ENCODE measurements at places on chromosomes 1 and 21.

DNA sequence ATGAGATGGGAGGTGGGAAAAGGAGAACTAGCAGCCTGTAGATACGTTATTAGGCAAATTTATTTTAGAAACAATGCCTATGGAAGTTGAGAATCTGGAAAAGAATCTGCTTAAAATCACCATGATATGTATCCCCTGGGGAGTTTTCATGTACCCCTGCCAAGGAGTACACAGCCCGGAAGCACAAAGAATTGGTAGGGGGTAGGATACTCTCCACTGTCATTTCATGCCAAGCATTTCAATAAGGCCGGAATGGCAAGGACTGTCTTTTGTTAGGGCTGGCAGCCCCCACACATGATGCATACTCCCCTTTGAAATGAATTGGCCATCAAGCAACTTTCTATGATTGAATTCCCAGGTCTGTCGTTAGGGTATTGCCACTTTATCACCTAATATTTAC, 111.5 kb upstream of the APP start:
- DNase-seq = no peak

- no peak for DNase-seq
Observed at GRCh38 chr1:212950243-212951125, at the start of gene VASH2. TSS of gene VASH2 (plus strand) at chr1:212950541. CDS start at chr1:212951543, 1,002 bp downstream.

GRCh38 chr1:182385885-182386853, 5.4 kb downstream of the GLUL start:
- DNase-seq = no peak

GRCh38 chr1:158809256-158809655, 21.9 kb upstream of the MNDA start:
- DNase-seq = no peak

- no peak for DNase-seq
Observed at GRCh38 chr1:198253668-198254067, 96.9 kb downstream of the NEK7 start.

GRCh38 chr21:38938343-38938742, 132.6 kb downstream of the ETS2 start:
- DNase-seq = no peak

DNA sequence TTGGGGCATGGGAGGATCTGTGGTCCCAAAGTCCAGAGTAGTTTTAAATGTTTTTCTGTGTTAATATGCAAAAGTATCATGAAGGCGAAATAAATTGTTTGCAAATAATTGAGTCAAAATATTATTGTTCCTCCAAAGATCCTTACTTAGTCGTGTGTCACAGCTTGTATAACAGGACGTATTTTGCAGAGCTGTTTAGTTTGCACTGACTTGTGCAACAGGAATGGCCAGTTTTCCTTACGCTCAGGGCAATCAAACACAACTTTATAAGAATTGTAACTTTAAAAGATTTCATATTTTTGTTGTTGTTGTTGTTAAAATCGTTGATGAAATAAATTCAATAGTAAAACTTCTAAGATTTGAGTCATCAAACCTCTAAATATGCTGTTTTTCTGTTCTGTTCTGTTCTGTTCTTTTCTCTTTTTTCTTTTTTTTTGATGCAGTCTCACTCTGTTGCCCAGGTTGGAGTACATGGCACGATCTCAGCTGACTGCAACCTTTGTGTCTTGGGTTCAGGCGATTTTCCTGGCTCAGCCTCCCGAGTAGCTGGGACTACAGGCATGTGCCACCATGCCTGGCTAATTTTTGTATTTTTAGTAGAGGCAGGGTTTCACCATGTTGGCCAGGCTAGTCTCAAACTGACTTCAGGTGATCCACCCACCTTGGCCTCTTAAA, 60.6 kb downstream of the UCK2 start:
- no peak for DNase-seq

- no peak for DNase-seq
Observed at GRCh38 chr1:151054971-151055547, 4.4 kb downstream of the CDC42SE1 start.

DNA sequence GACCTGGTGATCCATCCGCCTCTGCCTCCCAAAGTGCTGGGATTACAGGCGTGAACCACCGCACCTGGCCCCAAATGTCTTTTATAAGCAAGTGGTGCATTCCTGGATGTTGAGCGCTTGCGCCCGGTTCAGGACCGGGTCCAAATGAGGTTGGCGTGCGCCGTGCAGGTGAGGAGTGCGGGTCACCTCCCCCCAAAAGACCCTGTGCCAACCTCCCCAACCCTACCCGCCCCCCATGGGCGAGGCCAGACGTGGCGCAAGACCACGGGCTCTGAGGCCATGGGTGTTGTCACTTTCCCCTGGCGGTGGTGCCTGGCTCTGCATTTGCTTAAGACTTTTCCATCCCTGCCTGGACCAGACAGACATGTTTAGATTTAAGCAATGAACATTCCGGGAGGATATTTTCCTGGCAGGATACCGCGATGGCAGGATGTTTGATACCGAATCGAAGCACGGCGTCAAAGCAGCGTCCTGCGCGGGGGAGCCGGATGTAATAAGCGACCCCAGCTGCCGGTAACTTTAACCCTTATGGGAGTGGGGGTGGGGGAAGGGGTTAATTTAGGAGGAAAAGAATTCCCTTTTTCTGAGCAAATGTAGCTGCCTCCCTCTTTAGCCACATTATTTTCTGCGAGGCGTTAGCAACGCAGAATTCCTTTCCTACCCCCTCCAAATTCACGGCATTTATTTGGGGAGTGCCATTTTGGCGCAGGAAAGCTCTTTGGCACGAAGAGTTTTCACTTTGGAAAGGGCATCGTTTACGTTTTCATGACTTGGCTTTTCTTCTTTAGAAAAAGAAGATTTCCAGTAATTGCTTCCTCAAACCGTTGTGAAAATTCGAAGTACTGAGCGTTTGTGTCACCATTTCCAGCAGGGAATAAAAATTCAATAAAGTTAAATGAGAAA, 27.8 kb upstream of the RNF187 start:
- no peak for DNase-seq

GRCh38 chr1:10171105-10171767, 39.1 kb upstream of the KIF1B start:
- no peak for DNase-seq

- DNase-seq = no peak
Observed at GRCh38 chr1:27135541-27136235, 19.2 kb downstream of the SLC9A1 start.

DNA sequence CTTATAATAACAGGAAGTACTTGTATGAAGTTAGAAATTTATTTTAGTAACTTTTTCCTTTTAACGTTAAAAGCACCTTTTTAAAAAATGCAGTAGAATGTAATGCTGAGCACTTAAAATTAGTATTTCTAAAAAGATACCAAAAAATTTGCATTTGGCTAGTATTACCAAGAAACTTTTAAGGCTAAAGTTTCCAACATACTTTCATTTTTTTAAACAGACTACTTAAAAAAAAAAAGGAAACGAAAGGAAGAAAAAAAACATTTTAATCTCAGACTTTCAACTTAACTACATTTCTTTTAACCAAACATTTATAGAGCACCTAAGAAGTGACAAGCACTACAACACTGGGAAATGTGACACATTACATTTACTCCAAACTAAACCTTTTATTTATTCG, 2.8 kb downstream of the ARID4B start:
- no peak for DNase-seq

DNA sequence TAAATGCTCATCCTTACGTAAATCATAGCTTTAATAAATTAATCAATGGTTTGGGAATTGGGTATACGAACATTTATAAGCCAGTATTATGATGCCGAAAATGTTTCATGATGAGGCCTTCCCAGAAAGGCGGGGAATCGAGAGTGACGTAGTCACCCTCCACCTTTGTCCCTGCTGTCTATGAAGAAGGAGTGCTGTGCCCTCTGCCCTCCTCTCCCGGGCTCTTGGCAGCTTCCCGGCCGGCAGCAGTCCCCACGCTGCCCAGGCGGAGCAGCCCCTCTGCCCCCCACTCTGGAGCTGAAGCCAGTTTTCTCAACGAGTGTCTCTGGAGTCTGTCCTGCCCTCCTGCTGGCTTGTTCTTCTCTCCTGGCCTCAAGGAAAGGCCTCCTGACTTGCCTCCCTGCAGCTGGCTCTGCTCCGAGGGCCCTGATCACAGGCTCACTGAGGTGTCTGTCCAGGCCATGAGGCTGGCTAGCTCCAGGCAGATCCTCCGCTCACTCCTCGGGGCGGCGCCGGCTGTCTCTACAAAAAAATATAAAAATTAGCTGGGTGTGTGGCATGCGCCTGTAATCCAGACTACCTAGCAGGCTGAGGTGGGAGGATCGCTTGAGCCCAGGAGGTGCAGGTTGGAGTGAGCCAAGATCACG, 150.7 kb upstream of the COL6A1 start:
- DNase-seq = no peak

GRCh38 chr21:23939369-23940065, 1667.8 kb downstream of the MRPL39 start:
- DNase-seq = no peak

GRCh38 chr1:164926107-164926506, 367.1 kb downstream of the PBX1 start:
- DNase-seq = no peak

DNA sequence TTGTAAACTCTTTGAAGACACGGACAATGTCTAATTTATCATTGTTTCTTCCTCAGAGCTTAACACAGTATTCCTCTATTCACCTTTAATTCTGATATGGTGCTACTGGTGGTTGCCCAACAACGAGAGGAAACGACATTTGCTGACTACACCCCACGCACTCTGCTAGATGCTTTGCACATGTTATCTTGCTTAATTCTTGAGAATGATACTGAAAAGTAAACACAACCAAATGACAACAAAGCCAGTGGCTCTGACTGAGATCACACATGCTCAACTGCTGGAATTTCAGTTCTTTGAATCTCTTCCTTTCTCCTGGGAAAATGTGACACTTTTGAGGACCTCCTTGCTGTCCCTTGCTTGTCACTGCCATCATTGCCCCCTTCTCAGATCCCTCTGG, 37.2 kb upstream of the DDAH1 start:
- DNase-seq = no peak

DNA sequence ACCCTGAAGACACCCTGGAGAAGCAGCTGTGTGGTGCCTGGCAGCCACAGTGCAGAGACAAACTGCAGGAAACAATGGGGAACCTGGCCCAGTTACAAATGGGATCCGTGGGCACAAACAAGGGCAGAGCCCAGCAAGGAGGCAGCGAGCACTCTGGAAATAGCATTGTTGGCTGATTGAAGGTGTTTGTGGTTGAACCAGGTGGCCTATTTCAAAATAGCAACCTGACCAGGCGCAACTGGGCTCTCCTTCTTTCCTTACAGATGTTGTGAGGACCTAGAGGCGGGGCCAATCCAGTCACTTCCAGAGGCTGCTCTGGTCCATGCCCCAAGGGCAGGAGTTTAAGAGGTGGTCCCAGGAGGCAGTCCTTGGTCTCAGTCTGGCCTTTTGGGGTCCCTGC, 21.7 kb upstream of the ZBTB21 start:
- DNase-seq = no peak

DNA sequence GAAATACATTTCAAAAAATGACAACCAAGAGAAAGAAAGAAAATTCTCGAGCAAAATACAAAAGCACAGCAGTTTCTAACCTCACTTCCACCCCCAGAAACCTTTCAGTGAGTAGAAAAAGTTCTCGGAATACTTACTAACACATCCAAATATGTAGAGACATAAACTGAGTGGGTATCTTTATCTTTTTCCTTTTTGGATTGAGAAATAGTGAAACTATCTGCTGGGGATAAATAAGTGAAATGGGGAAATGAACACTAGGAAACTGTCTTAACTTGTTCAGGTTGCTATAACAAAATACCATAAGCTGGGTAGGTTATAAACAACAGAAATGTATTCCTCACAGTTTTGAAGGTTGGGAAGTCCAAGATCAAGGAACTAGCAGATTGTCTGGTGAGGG, 72.0 kb downstream of the VCAM1 start:
- no peak for DNase-seq

DNA sequence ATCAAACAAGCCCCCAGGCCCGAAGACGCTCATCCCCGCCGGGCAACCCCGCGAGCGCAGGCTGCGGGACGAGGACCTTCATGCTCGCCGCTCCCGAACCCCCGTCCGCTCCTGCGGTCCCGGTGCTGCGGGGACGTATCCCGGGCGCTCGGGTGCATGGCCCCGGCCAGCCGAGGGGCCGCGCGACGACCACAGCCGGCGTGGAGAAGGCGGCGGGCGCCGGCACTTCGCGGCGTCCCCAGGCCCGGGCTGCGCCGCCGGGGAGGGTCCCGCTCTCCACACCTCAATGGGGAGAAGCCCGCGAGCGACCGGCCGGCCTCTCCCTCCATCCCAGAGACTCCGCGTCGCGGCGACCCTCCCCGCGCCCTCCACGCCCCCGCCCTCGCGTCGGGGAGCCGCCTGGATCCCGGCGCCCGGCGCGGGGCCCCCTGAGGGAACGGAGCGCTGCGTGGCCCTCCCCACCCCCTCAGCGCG, 401 bp downstream of the ERRFI1 start:
- DNase-seq = no peak

DNA sequence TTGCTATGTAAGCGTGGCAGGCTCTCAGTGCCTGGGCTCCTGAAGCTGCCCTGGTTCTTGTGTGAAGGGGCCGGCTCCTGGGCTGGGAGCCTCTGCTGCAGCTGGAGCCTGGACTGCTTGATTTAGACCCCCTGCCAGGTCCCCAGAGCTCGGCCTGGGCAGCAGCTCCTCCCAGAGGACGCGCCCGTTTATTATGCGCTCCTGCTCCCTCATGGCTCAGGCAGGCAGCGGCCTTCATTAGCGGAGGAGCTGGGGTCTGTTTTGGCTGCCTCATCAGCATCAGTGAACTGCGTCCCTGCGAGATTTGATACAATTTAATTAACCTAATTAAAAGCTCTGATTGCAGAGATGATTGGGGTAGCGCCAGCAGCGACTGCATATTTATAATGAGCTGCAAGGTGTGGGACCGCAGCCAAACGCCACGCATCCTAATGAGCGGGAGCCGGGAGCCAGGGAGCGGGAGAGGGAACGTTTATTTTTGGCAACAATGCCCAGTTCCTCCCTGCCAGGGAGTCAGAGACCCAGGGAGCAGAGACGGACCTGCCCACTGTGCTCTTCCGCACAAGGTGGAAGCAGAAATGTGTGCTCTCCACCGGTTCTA, 16.6 kb downstream of the UTP11 start:
- DNase-seq = no peak

Data from cortex of kidney (tissue), 1 donor.